ENCODE measurements at places on chromosomes 11 and 22. TPM values are rescaled to one million over a fixed set of nuclear protein-coding genes. Genes with fewer than 3 reads are reported as not detected.

Gene DKK3
- total RNA-seq = 138 TPM

Gene OR8K5
- total RNA-seq = not detected

DNA sequence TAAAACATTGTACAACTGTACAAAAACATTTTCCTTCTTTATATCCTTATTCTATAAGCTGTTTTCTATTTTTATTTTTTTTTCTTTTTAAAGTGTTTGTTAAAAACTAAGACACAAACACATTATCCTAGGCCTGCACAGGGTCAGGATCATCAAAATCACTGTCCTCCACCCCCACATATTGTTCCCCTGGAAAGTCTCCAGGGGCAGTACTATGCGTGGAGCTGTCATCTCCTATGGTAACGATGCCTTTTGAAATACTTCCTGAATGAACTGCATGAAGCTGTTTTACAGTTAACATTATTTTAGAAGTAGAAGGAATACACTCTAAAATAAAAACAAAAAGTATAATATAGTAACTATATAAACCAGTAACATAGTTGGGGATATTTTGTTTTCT lies 67.2 kb downstream of the ZC3H12C start:
- DNase-seq = no peak

- no peak for DNase-seq
These were observed 796.3 kb upstream of the RAG2 start for GRCh38 chr11:37394236-37394870.

- peak; percentile 48 for DNase-seq
These were observed 1.0 kb upstream of the C11orf96 start for GRCh38 chr11:43941257-43941994.

All from posterior vena cava (tissue), 2 donors.